ENCODE measurements at places on chromosomes 7 and 10. TPM values are rescaled to one million over a fixed set of nuclear protein-coding genes. Genes with fewer than 3 reads are reported as not detected.

DNA sequence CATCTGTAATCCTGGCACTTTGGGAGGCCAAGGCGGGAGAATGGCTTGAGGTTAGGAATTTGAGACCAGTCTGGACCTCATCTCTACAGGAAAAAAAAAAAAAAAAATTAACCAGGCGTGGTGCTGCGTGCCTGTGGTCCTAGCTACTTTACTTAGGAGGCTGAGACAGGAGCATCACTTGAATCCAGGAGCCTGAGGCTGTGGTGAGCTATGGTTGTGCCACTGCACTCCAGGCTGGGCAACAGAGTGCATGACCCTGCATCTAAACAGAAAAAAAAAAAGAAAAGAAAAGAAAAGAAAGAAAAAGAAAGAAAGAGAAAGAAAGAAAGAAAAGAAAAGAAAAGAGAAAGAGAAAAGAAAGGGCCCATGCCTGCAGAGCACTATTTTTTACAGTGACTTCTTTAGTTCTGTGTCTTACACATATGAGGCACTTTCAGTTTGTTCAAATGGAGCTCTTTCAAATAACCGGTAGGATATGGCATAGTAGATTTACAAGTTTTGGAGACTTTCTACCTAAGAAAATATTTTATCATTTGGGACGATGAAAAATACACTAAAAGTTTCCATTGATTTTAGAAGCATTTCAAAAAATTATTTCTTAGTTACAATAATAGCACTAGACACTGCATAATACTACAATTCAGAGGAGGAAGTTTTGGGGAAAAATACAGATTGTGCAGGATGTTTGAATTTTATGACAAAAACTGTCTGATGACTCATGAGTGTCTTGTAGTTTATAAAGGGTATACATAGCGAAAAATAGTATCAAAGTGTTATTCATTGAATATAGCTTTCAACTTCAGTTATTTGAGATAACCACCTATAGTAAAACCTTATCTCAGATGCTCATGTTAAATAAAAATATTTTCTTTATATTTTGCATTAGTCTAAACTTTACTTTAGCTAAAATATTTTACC, 75.9 kb downstream of the MDFIC start:
- DNase-seq = no peak

DNA sequence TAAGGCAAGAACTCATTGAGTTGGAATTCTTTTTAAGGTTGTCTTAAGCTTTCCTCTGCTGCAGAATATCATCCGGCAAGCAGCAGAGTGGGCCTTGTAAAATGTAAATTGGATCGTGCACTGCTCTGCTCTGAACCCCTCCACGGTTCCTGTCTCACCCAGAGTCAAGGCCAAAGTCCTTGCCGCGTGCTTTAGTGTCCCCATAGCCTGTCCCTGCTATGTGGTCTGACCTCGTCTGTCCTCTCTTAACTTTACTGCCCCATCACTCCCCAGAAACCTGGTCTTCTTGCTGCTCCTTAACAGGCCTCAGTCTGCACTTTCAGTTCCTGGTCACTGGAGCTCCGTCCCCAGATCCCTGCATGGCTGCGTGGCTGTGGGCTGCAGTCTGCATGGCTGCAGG, 121.6 kb upstream of the SDK1 start:
- DNase-seq = no peak

GRCh38 chr7:50534690-50535290, 30.4 kb downstream of the DDC start:
- DNase-seq = peak; percentile 82

- no peak for DNase-seq
These were observed 56.2 kb upstream of the PDCD4 start for GRCh38 chr10:110815354-110816004.

GRCh38 chr7:28032738-28033380, 147.7 kb downstream of the JAZF1 start:
- no peak for DNase-seq

- no peak for DNase-seq
These were observed 117.6 kb upstream of the TCF7L2 start for GRCh38 chr10:112832361-112832878.

- no peak for DNase-seq
These were observed 316.0 kb downstream of the AGMO start for GRCh38 chr7:15245831-15246230.

- no peak for DNase-seq
These were observed 56.4 kb downstream of the BBS9 start for GRCh38 chr7:33185786-33186185.

DNA sequence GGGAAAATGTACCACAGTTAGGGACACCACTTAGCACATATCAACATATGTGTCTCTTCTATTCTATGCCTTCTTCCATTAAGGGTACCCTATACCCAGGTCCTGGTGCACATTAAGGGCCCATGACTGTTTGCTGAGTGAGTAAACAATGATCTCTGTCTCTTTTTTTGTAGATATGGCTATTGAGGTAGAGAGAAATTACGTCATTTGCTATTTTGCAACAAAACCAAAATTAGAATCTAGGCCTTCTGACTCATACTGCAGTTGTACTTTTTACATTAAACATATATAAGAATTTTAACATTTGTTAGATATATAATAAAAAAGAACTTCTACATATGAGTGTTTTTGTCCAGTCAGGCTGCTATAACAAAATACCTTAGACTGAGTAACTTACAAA, 683.2 kb upstream of the LRRN3 start:
- DNase-seq = no peak

DNA sequence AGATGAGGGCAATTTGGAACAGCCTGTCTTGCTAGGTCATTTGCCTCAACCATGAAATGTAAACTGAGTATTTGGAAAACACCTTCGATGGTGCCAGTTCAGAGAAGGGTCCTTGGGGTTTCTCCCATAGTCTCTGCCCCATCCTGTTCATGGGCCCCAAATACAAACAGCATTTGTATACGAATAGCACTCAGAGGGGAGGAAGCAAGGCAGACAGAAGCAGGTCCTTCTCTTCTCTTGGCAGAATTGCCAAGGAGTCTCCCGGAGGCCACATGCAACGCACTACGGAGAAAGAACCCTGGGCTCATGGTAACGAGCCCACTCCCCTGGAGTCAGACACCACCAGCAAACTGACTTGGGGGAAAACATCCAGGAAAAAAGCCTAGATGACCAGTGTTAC, 162.1 kb downstream of the RAB11FIP2 start:
- no peak for DNase-seq

DNA sequence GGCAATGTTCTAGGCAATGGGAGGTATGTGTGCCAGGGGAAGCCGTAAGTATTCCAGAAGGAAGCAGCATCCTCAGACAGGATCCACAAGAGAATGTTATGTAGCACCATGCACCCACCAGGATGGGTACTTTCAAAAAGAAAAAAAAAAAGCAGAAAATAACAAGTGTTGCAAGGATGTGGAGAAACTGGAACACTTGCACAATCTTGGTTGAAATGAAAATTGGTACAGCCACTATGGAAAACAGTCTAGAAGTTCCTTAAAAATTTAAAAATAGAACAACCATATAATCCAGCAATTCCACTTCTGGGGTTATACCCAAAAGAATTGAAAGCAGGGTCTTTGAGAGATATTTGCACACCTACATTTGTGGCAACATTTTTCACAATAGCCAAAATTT, 20.2 kb downstream of the C10orf71 start:
- peak; percentile 48 for DNase-seq

GRCh38 chr10:5634918-5635317, 31.5 kb downstream of the ASB13 start:
- no peak for DNase-seq

DNA sequence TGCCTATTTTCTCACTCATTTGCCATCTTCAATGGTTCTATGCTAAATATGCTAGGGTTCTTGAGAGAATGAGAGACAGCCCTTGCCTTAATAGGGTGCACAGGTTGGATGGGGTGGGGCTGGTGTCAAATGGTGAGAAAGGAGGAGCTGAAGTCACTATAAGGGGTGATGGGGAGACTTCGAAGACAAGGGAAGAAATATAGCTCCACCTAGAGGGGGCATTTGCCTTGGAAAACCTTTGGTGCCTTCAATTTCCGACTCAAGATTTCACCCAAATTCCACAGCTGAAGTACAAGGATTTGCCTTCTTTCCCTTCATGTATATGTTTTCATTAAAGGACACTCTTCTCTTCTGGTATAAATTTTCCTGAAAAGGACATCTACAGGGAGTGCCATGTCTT, 5.6 kb downstream of the PTN start:
- no peak for DNase-seq

GRCh38 chr7:55112056-55112455, 93.2 kb downstream of the EGFR start:
- DNase-seq = no peak

- no peak for DNase-seq
These were observed 11.3 kb upstream of the A1CF start for GRCh38 chr10:50896721-50897120.

GRCh38 chr10:5961405-5962100, 15.8 kb downstream of the IL15RA start:
- no peak for DNase-seq

- DNase-seq = no peak
These were observed 92.5 kb downstream of the NT5C2 start for GRCh38 chr10:103100620-103101019.

DNA sequence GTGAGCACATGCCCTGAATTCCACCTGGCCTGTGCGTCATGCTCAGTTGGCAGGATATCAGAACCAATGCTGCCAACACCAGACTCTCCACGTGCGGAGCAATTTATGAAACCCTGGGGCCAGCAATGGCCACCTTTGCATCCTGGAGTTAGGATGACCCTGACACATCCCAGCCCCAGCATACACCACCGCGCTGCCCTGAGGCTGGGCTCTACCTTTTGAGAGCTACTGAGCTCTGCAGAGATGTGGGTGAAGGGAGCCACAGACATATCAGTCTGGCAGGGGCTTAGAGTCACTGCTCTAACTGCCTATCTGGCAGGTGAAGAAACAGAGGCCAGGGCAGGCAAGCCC, 41.9 kb downstream of the SYPL1 start:
- no peak for DNase-seq

GRCh38 chr10:73246322-73246645, 771 bp downstream of the DNAJC9 start:
- DNase-seq = no peak

DNA sequence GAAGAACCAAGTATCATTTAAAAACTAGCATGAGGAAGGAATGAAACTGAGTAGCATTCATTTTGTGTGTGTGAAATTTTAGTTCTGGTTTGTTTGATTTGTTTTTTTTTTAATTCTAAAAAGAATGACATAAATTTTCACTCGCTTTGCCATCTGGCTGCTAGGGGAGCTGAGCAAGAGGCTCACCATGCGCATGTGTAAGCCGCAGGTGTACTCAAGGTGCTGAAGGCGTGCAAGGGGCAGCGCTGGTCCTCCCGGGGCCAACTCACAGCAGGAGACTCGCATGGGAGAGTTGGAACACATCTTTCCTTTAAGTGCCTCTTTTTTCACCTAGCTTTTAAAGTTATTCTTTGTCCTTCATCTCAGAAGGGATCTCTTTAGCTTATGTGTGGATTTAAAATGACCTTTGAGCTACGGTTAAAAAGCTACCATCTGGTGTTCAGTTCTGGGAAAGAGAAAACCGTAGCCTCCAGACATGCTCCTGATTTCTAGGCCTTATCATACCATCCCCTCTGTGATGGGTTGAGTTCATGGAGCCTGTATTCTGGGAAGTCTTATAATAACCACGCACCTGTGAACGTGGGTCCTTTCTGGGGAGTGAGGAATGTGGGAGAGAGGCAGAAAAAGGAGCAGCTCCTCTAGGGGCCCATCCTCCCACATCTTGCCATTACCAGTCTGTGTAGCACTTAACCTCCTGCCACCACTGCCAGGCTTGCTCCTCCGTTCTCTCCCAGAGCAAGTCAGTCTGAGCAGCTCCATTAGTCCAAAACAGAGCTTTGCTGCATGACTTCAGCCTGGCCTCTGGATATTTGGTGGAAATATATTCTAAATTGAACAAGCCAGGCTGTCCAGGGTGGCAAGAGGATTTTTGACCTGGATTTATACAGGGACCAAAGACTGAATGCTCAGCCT, 61.9 kb downstream of the KLHDC10 start:
- DNase-seq = no peak

- no peak for DNase-seq
These were observed 131.8 kb downstream of the ADK start for GRCh38 chr10:74282848-74283210.

DNA sequence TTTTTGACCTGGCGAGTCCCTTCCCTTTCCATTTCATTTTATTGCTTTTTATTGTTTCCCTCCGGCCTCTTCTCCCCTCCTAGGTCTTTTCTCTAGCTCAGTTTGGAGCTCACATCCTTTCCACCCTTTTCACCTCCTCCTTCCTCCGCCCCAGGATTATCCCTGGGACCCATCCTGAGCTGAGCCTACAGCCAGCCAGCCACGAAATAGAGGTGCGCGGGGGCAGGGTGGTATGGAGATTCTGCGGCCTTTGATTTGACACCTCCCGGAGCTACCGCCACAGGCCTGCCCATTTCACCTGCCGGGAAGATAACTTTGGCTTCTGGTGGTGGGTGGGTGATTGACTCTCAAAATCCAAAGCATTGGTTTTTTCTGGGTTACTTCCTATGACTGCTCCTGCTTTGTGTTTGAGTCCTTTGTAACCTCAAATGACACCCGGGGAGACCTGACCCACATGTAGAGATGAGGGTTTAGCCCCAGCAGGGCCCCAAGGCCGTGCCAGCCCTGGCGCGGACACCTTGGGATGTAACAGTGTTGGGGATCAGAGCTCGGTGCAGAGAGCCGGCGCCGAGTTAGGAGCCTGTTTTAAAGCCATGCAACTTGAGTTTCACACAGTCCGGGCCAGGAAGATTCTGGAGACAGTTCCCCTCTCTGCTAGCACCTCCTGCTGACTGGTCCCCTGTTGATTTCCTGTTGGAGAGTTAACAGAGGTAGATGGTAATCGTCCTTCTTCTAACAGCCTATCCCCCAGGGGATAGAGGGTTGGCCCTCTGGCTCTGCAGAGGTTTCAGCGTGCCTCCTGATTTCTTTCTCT, 1.5 kb downstream of the DUSP5 start:
- DNase-seq = no peak

DNA sequence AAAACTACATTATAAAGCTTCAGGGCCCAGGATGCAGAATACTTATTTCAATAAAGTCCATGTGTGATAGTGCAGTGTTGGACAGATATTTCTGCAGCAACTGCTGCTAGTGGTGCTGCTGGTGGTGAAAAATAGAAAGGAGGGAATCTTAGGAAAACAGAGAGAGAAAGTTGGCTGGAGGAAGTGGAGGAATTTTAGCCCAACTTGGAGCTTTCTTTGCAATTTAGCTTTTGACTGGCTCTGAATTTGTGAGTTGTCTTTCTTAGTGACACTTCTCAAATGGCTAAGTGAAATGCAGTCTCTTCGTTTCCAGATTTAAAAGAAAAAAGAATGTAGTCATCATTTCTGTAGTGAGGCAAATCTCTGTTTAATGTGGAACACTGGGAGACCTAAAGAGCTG, 45.4 kb downstream of the GPR158 start:
- DNase-seq = no peak

CCZ1B gene
- 37.7 TPM for polyA plus RNA-seq

CAMK1D gene
- polyA plus RNA-seq = 7.1 TPM

GPR15LG gene
- polyA plus RNA-seq = not detected

RBM20 gene
- not detected for polyA plus RNA-seq

HELLS gene
- 0.04 TPM for polyA plus RNA-seq

AZGP1 gene
- not detected for polyA plus RNA-seq

ANKRD22 gene
- 2.6 TPM for polyA plus RNA-seq

CEP55 gene
- polyA plus RNA-seq = not detected

SYPL1 gene
- 64.7 TPM for polyA plus RNA-seq

EGFR gene
- not detected for polyA plus RNA-seq
